Stimulated activated CD4-positive, alpha-beta T cell treated with anti-CD3 and anti-CD28 coated beads, TNF-alpha, amount 100 ng/mL, for 4 hours (primary cell): ENCODE measurements at places on chromosomes 2 and 18.

- DNase-seq: no peak
Measured at GRCh38 chr2:170157025-170157684, 20.8 kb upstream of the MYO3B start.

DNA sequence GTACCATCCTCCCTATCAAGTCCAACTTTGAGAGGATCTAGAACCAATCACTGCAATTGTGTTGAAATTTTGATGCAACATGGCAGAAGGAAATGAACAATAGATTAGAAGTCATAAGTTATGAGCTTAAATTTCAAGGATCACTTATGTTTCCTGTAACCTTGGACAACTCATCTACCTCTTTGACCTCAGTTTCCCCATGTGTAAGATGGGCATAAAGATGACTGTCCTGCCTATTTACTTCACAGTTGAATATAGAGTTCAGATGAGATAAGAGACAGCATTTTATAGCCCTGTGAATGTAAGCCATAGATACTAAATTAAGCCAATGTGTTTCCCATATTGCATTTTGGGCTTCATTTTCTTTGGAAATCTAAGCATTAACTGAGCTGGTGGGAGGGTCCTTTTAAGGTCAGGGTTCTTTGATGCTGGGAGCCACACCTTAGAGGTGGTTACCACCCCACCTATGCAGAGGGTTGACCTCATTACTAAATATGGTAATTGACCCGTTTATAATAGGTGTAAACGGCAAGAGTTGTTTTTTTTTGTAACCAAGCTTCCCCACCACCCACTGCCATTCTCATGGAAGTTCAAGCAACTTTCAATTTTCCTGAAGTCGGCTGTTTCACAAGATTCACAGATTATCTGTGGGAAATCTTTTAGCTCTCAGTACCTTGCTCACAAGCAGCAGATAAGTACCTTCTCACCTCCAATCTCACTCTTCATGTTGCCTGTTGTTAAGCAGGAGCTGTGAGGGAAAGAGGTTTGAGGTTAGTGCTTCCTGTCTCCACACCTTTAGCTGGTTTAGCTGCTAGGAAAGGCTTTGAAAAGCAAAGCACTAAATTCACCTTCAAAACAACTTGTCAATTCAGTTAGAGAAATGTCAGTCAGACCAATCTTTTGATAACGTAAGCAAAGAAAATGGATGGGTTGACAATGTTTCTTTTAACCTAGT, 13.3 kb downstream of the CD28 start:
- DNase-seq: no peak

DNA sequence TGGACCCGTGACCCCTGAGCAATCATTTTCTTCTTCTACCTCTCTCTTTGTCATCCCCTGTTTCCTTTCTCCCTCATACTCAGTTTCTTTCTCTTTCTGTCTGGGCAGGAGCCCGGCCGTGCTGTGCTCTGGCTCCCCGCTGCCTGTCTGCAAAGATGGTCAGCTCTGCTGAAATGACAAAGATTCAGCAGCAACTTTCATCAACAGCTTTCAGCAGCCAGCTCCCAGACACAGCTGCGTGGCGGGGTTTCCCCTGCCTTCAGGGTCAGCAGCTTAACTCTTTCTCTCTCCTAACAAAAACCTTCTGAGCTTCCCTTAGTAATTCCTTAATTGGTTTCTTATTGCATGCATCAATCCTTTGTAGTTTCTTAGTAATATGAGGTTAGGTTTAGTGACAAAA, 1234.4 kb downstream of the CNTNAP5 start:
- DNase-seq: no peak

DNA sequence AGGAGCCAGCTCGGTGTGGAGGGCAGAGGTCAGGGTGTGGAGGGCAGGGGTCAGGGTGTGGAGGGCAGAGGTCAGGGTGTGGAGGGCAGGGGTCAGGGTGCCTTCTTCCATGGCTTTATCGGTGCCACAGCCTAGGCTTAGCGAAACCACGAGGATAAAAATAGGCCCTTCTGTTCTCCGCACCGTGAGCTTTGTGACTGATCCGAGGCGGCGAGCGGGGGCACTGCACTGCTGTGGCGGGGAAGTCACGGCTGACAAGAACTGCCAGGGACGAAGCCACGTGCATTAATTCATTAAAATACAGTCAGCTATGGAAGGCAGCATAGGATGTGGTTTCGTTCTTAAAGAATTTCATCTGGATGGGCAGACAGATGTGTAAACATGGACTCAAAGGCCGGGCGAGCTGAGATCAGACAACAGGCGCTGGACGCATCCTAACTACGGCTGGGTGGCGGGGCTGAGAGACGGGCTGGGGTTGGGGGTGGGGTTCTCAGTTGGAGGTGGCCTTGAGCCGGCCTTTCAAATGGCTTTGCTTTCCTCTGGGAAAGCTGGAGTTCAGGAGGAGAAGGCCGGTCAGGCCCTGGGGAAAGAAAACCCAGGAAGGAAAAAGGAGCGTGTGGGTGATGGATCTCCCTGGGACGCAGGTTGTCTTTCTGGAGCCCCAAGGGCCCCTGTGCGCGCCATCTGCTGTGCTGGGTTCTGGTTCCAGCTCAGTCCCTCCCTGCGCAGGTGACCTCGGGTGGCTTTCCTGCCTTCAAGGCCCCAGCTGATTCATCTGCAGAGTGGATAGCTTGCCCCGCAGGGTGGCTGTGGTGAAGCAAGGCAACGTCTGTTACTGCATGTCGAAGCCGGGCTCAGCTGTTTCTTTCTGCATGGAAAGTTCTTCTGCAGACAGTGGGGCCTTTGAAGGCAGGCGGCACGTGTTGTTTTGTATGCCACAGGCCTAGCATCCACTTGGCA, 958 bp upstream of the ALLC start:
- no peak for DNase-seq

DNA sequence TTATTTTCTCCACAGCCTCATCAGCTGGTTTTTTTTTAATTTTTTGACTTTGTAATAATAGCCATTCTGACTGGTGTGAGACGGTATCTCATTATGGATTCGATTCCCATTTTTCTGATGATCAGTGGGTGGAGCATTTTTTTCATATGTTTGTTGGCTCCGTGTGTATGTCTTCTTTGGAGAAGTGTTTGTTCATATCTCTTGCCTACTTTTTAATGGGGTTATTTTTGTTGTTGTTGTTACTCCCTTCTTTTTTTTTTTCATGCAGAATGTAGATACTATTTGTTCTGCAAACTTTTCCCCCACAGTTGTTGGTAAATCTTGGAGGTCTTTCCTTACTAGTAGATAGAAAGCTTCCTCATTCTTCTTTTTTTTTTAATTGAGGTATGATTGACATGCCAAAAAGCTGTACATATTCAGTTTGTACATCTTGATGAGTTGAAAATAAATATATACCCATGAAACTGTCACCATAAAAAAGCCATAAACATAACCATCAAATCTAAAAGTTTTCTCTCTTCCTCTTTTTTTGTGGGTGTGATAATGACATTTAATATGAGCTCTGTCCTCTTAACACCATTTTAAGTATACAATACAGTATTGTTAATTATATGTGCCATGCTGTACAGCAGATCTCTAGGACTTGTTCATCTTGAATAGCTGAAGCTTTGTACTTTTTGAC, 21.8 kb upstream of the NT5DC4 start:
- DNase-seq: no peak

DNA sequence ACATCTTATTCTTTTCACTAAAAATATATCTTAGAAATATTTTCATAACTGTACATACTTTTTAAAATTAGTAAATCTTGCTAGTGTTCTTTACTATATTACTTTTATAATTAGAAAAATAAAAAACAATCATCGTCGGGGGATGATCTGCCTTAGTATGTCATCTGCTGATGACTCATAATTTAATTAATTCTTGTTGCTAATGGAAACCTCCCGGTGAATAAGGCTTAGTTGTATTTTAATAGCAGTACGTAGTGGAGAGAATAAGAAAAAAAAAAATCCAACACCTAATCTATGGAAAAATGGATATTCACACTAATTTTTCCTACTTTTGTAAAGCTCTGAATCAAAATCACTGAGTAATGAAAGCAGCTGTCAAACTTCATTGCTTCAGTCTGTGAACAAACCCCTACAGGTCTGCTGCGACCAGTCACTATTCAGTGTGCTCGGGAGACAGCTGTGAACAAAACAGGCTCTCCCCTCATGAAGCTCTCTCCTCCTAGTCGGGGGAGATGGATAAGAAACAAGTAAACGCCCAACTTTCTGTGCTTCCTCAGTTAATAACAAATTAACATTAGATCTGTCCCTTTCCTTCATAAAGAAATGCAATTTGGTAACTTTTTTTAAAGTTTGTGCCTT, 97.4 kb upstream of the UPP2 start:
- no peak for DNase-seq

DNA sequence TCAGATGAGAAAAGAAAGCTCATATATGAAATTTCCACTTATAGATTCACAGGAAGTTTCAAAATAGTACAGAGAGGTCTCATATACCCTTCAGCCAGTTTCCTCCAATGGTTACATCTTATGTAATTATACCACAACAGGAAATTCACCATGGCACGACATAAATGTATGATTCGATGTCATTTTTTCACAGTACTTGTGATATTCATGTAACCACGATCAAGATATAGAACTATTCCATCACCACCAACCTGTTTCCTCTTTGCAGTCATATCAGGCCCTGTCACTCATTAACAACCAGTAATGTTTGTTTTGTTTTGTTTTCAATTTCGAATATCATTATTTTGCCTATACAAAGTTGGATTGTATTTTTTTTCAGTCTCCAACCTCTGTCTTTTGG, 314.3 kb upstream of the POU3F3 start:
- DNase-seq: no peak

DNA sequence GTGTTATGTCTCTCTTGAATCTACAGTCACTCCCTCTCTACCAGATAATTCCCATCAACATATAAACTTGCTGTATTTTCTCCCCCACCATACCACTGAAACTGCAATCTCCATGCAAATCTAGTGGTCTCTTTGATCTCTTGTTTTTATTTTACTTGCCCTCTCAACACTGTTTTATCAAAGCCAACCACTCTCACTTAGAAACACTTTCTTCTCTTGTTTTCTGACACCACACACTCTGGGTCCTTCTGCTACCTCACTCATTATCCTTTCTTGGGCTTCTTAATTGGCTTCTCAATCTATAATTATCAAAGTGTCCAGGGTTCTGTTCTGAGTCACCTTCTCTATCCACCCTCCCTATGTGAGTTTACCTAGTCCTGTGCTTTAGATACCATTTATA, 2.0 kb upstream of the MCFD2 start:
- DNase-seq: no peak

DNA sequence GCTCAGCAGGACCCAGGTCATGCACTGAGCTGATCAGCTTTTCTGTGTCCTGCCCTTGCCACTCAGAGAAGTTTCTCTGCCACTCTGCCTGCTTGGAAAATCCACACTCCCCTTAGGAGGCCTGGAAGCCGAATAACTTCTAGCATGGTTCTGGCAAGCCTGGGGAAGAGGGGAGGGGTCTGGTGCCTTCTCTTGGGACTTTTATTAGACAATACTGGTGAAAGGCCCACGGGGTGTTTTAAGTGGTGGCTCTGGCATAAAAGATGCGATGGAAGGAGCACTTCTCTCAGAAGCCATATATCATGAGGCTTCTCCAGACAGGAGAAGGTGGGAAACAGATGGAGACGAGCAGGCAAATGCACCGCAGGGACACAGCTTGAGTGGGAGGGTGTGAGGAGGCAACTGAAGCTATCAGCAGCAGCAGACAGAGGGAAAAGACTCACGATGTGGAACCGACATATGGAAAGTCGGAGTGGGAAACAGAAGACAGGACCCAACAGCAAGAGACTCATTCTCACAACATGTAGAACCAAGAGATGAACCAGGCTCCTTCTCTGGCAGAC, 141.8 kb upstream of the CTNNA2 start:
- no peak for DNase-seq

DNA sequence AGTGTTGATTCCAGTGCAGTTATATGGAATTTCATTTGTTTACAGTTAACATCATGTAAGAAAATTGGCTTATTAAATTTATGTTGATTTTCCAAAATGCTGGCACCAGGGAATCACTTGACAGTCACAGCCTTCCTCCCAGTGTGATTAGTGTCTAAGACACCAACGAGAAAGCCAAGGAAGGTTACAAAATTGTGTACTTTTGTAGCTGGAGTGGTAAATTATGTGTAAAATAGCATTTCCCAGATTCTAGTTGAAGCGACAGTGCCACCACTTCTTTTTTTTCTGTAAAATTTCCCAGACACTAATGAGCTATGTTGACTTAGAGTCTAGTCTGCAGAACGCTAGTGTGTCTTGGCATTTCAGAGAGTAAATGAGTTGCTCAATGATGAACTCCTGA, 101.3 kb downstream of the NCK2 start:
- no peak for DNase-seq

DNA sequence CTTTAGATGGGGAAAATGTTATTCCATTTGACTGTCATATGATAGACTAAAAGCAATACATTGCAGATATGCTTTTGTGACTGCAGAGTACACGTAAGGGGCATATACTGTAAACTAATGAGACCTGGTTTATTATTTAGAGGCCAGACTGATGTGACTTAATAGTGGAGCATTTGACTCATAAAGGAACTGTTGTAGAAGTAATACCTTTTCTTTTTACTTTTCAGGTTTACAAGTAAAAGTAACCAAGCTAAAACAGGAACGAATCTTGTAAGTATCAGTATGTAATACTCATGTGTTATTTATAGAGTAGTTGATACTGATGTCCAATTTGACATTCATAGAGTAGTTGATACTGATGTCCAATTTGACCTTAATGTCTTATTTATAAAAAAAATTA, 13.1 kb downstream of the RBBP8 start:
- no peak for DNase-seq

DNA sequence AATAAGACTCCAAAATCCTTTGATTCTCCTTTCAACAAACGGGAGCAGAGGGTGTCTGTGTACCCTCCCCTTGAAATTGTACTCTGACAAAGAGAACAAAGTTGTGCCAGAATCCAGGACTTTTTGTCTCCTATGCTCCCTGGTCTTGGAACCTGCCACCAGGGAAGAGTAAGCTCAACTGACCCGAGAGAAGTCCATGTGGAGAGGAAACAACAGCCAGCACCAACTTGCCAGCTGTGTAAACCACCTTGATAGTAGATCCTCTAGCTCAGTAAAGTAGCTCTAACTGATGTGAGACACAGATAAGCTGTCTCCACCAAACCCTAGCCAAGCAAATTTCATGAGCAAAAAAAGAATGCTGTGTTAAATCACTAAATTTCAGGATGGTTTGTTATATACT, 46.9 kb downstream of the LNPK start:
- no peak for DNase-seq

DNA sequence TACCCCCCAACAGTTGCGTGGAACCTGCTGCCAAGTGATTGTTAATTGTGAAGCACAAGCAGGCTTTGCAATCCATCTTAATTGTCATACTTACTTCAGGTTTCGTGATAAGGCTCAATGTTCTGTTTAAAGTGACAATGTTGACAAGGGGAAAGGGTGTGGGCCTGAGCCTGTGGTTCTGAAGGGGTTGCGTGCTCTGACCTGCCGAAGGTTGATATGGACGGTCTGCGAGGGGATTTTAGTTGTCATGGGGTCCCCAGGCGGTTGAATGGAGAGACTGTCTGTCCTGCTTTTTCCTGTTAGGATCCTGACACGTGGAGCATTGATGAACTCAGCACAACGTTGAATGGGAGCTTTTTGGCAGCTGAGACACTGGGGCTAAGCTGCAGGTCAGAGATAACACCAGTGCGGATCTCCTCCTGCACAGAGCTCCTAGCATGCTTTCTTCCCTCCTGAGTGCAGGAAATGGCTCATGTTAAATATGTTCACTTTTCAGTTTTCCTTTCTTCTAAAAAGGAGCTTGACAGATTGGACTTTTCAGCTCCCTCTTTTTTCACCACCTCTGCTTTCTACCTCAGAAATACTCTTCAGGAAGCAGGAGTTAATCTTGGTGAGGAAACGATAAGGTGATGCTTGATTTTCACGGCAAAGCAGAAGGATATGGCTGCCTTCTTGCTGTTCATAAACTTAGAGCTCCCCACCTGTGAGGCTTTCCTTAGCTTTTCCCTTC, 62.9 kb upstream of the ZEB2 start:
- no peak for DNase-seq
